Epithelial cell of esophagus (primary cell): ENCODE measurements at places on chromosomes 5 and 9.
A peak's percentile ranks its signal among the peaks of the same experiment; 100 is the strongest.

DNA sequence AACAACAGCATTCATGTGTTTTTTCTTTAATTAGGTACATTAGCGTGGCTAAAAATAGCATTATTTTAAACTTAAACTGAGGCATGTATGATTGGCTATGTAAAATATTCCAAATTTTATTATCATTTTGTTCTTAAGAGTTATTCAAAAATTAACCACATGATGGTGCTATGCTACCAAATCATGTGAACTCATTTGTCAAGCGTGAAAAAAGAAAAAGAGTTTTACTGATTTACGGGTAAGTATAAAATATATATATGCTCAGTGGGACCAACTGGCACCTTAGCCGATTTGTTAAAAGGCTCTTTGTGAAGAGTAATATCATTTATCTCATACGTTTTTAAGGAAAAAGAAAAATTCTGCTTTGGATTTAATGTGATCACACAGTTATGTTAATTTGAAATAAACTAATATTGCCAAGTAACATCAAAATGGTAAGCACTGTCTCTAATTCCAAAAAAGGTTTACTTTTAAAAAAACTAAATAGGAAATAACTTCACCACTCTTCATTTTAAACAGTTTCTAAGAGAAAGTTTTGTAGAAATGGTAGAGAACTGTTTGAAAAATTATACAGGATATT lies 1042.3 kb downstream of the CDH12 start:
- peak; percentile 39 for DNase-seq

- peak; percentile 93 for DNase-seq
These were observed 10.5 kb downstream of the LURAP1L start for GRCh38 chr9:12785260-12785770.

GRCh38 chr5:218457-219291 lies 554 bp downstream of the SDHA start:
- peak; percentile 34 for DNase-seq

GRCh38 chr9:98985596-98985995 lies 41.9 kb downstream of the COL15A1 start:
- DNase-seq = no peak

DNA sequence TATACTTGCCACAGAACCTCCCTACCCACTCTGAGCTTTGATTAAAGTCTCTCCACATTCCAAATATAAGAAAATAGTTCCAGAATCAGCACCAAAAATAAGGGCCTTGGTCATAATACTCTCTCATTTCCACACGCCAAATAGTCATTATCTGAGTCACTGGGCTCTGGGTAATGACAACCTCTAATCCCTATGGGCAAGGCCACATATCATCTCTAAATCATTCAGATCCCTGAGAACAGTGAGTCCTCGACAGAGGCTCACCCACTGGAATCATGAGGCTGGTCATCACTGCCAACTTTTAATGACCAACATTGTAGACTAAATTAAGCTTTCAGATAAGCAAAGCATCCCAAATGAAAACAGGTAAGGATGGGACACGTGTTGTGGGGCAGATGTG lies 28.1 kb downstream of the FAM114A2 start:
- peak; percentile 3 for DNase-seq

- peak; percentile 77 for DNase-seq
These were observed 24.5 kb downstream of the CAVIN4 start for GRCh38 chr9:100602342-100602801.

DNA sequence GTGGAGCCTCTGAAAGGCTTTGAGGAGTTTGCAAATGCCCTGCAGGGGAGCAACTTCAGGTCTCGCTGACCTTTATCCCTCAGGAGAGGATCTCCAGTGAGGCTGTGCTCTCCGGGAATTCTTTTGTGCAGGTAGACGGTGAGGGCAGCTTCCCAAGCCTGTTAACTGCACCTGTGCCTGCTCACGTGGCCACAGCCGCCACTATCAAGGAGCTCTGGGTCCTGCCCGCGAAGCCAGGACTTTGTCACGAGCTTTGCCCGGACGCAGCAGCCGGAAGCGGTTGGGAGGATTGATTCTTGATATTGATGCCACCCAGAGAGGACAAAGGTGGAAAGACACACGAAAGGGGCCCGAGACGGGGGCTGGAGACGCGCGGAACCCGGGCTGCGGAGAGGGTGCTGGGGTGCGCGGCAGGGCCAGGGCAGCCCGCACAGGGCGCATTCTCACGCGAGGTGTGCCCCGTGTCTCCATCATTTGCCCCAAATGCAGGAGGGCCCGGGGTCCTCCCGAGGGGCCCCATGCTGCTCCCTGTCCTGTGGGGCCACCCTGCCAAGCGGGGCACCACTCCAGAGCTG lies 18.2 kb downstream of the SLC9A3 start:
- no peak for DNase-seq

- no peak for DNase-seq
These were observed 44.1 kb downstream of the C5orf15 start for GRCh38 chr5:133924221-133924920.

DNA sequence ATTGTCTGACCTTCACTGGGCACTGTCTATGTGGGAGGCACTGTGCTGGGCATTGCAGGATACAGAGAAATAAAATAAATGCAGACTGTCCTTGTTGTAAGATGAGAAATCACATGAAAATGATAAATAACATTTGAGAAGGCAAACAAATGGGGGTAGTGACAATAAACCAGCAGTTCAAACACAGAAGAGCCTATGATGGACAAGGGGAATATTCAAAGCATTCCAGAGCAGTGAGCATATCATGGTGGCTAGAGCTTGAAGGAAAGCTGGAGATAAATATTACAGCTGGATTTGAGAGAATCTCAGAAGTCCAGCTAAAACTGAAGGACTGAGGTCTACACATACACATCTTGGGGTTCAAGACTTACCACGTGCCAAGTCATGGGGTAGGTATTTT lies 209.9 kb downstream of the ASTN2 start:
- DNase-seq = no peak

DNA sequence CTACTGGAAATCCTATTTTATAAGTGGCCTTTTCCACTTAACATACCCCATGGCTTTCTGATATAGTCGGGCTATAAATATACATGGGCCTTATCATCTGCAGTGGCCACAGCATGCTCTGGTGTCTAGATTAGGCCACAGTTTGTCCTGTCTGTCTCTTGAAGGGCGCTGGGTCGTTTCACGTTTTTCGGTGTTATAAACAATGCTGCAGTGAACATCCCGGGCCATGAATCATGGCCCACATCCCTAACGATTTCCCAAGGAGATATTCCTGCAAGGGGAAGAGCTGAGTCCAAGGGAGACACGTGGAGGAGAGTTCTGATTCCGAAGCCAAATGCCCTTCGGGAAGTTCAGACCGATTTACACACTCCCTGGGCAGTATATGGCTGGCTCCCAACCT lies 8.4 kb downstream of the PLPP7 start:
- DNase-seq = no peak

- DNase-seq = no peak
These were observed 289.7 kb downstream of the FBXL7 start for GRCh38 chr5:15789642-15790041.

DNA sequence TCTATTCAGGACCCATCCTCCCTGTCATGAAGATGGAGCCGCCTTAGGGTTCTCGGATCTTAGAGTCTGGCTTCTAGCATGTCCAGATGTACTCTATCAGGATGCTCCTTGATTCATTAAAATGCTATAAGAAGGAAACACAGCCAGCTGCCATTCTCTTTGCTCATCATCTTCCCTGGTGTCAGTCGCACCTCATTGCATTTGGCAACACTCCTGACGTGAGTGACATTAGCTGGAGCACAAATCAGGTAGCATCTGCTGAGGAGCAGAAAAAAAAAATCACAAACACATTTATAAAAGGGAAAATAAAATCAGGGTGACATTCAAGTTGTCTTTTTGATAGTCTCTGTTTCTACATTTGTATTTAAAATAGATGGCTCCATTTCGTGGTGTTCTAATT lies 226.1 kb upstream of the NMUR2 start:
- no peak for DNase-seq

DNA sequence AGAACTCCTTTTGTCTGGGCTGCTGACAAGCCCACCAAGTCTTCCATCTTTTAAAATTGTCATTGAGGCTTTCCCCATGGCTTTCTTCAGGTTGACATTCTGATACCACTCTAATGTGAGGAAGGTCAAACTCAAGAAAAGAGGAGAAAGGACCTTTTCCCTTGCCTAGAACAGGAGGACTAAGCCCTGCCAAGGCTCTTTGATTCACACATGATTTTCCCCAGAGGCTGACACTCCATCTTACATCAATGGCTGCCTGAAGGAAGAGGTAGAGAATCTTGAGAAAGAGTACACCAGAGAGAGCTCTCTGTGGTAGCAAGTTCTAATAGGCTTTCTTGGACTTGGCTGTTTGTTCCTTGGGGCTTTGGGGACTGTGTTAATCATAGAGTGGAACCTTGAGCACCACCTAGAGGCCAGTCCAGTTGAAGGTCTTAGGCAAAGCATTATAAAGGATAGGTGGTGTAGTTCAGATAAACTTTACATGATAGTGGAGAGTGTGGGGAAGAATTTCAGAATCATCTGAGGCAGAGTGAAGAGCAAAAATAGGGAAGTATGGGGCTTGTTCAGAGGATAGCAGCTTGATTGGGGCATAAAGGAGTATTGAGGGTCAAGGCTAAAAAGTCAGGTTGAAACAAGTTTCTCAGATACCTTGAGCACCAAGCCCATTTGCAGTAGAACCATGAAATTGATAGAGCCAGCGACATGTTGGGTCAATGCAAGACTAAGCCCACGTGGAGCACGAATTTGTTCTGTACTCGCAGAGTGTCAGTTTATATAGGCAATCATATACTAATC lies 36.7 kb downstream of the NDFIP1 start:
- peak; percentile 73 for DNase-seq

GRCh38 chr9:18887546-18887945 lies 145.5 kb downstream of the SAXO1 start:
- no peak for DNase-seq

DNA sequence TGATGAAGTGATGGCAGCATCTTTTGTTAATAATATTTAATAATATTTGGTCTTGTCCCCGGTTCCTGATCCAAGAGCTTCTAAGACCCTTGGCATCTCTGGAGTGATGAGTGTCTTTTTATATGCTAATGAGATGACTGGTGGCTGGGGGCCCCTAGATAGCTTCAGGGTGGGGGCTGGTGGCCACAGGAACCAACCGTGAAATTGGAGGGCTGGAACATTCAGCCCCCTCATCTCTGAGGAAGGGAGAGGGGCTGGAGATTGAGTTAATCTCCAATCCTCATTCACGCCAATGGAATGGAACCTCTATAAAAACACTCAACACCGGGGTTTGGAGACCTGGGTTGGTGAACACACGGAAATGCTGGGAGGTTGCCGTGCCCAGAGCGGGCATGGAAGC lies 78.2 kb upstream of the RAPGEF1 start:
- no peak for DNase-seq

DNA sequence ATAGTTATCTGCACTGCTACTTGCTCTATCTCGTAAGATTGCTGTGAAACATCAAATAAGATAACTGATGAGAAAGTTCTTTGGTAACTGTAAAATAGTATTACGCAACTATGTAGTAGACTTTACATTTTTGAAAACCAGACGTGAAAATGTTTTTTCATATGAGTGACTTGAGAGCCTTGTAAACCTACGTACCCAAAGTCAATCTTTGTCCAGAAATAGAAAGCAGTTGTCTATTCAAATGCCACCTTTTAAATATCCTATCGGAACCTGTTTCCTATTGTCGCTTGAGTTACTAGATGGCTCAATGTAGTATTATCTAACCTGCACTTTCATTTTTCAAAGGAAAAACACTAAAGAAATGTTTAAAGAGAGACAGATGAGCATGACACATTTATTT lies 1.6 kb downstream of the FNIP1 start:
- no peak for DNase-seq

DNA sequence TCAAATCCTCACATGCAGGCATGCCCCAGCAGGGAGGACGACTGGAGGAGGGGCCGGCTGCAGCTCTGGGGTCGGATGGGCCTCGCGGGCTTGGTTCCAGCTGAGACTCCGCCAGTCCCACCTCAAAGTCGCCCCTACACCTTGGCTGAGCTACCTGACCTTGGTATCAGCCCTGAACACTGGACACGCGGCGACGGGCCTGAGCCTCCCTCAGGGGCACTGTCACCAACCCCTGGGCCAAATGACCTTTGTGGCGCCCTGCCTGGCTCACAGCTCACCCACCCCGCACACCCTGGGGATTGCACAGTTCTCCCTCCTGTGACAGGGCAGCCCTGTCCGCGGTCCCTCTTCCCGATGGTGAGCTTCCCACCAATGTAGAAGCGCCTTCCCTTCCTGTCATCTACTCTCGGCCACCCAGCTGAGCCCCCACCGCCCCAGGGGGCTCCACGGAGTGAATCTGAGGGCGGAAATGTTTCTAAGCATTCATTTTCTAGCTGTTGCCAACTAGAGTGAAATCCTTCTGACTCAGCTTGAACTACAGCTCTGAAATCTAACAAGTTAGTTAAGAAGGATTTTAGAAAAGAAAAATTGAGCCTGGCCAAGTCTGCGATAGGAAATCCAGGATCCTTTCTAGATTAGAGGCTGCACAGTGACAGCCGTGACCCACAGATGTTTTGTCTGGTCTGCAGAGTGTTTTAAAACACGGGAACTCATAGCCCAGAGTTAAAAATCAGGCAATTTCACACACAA lies 138.9 kb upstream of the PHYKPL start:
- no peak for DNase-seq

DNA sequence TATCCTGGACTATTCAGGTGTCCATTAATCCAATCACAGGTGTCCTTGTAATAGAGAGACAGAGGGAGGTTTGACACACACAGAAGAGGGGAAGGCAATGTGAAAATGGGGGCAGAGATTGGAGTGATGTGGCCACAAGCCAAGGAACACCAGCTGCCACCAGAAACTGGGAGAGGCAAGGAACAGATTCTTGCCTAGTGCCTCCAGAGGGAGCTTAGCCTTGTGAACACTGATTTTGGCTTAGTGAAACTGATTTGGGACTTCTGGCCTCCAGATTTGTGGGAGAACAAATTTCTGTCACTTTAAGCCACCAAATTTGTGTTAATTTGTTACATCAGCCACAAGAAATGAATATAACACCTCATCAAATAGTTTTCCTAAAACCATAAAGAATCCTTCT lies 416.2 kb downstream of the ENC1 start:
- no peak for DNase-seq

GRCh38 chr5:34499001-34499734 lies 157.0 kb upstream of the RAI14 start:
- DNase-seq = peak; percentile 87

- DNase-seq = no peak
These were observed 102.2 kb downstream of the HACD4 start for GRCh38 chr9:20929276-20929675.

DNA sequence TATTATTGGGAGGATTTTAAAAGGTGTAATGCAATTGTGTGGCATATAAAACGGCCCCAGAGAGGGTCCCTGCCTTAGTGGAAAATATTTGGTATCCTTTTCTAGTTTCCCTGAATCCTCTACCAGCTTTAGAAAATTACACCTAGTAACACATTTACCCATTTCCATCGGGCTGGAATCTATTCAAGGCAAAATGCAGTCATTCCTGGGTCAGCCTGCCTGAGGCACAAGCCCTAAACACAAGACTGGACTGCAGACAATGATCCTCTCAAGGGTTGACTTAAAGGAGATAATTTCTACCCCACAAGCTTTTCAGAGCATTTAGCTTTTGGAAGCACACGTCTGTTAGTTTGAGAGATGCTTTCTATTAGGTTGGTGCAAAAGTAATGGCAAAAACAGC lies 124.4 kb upstream of the ADAMTSL1 start:
- DNase-seq = no peak
